ENCODE measurements at places on chromosomes 1 and 21.

- no peak for DNase-seq
These were observed 19.3 kb upstream of the UMODL1 start for GRCh38 chr21:42051788-42052187.

DNA sequence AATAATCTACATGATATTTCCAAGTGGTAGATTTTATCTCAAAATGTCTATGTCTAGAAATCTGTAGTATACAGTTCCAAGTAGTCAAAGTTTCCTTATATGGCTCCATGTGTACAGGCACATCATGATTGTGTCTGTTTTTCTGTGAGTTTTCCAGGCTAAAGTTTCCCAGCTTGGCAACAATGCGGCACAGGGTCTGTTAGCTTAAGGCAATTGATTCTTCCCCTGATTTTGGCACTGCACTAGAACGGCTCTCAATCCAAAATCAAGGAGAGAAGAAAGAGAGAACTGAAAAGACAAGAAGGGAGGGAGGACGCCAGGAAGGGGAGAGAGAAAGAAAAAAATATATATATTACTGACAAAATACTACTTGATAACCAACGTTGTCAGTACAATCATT lies 193.9 kb upstream of the SNX7 start:
- DNase-seq, result no peak

- DNase-seq, result no peak
These were observed 6.6 kb upstream of the AZIN2 start for GRCh38 chr1:33074193-33074945.

DNA sequence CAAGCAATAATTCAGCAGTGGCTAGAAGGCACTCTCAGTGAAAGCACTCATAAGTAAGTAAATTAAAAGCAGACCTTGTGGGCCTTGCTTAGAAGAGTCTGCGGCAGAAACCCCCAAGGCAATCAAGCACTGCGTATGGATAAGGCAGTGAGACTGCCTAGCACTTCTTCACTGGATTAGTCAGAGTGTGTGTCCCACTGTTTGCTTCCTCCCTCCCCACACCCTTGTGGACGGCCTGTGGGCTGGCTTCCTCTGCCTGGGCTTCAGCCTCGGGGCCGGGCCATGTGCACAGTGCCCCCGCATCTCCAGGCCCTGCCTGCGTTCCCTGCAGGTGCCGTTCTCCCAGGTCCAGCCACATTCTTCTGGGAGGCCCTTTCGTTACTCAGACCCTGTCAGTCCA lies 23.8 kb downstream of the AGT start:
- no peak for DNase-seq

DNA sequence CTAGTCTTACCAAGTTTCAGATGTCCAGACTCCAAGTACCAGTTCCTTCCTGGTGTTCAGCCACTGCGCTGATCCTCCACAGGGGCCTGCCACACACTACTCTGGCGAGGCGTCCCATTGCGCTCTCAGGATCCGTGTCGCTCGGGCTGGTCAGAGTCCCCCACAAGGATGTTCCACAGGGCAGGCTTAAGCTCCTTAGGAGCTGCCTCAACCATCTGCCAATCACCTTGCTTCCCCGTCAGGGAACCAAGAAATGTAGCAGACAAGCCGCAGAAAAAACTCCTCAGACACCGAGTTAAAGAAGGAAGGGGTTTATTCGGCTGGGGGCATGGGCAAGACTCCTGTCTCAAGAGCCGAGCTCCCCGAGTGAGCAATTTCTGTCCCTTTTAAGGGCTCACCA lies 9.8 kb downstream of the OR2W3 start:
- DNase-seq, result no peak

GRCh38 chr1:39106801-39107327 lies 80.7 kb downstream of the NDUFS5 start:
- no peak for DNase-seq

DNA sequence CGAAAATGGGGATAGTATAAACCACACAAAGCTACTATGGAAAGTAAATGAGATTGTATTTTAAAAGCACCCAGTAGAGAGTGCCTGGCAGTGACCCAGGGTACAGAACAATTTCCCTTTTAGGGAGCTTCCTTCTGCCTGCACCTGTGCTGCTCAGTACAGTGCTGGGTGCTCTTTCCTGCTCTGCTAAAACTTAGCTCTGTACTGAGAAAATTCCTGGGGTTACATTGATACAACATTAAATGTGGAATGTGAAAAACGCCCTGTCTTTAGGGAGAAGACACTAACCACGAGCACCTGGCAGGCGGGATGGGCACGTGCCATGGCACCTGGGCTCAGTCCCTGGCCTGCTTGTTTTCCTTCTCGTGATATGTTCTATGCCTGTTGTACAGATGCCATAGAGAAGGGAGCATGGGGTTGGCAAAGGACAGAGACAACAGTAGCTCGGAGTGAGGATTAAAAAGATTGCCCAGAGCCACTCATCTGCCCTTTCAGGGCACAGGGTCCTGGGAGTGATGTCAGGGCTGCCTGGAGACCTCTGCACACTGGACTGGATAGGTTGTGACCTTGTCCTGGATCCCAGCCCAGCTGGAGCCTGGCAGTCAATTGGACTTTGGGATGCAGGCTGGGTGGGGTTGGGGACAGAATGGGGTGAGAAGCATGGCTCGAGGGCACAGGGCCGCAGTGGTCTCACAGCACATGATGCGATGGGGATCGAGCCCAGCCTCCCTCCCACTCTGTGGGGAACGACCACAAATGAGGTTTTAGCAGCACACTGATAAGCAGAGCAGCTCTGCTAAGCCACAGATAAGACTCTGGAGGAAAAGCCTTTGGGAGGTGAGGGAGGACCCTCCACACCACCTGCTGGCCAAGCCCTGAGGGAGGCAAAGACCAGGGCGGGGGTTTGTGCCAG lies 4.2 kb downstream of the SPATA46 start:
- no peak for DNase-seq

- no peak for DNase-seq
These were observed 9.3 kb upstream of the SLX9 start for GRCh38 chr21:44930543-44930981.

DNA sequence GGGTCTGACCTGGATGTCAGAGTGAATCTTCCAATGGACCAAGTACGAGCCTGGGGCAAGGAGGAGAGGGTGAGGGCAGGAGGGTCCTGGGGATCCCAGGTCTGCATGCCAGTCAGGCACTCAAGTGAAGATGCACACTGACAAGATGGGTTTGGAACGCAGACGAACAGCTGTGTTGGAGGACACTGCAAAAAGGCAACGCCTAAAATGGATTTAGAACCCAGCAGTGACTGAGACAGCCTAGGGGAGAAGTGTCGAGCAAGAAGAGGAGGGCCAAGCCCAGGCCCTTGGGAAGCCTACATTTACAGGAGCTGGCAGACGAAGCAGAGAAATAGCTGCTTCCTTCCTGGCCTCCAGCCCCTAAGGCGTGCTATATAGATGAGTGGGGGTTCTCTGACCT lies 25.8 kb downstream of the NOL9 start:
- DNase-seq, result no peak

DNA sequence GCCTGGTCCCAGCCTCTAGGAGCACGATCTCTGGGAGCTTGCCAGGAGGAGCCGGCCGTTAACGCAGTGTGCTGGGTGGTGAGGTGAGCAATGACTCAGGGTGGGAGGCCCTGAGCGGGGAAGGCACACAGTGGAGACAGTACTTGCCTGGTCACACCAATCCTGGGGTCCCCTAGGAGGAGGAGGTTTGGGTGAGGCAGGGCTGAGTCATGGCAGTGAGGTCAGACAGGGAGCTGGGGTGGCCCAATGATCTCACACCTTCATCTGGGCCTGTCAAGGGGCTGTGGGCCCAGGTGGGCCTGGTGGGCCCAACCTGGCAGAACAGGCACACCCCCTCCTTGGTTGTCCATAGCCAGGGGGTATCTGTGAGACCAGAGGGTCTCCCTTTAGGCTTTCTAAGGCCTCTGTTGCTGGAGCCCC lies 8.6 kb upstream of the EDN2 start:
- no peak for DNase-seq

GRCh38 chr1:47759936-47760629 lies 237.1 kb downstream of the TRABD2B start:
- no peak for DNase-seq

DNA sequence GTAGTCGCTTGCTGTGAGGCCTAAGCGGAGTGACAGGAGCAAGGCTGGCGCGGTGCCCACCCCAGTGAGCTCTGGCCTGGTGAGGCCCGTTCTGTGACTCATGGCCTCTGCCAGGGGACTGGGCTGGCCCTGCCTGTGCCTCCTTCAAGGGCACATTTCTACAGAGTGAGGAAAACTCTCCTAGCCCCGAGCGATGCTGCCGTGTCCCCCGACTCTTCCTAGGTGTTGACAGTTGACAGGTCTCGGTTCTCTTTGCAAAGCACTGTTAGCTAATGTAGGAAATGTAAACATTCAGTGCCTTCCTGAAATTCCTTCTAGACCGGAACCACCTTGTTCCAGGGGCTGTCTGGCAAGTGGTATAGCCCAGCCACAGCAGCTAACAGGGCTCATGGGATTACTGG lies 43.9 kb downstream of the ABCG1 start:
- DNase-seq, result no peak

DNA sequence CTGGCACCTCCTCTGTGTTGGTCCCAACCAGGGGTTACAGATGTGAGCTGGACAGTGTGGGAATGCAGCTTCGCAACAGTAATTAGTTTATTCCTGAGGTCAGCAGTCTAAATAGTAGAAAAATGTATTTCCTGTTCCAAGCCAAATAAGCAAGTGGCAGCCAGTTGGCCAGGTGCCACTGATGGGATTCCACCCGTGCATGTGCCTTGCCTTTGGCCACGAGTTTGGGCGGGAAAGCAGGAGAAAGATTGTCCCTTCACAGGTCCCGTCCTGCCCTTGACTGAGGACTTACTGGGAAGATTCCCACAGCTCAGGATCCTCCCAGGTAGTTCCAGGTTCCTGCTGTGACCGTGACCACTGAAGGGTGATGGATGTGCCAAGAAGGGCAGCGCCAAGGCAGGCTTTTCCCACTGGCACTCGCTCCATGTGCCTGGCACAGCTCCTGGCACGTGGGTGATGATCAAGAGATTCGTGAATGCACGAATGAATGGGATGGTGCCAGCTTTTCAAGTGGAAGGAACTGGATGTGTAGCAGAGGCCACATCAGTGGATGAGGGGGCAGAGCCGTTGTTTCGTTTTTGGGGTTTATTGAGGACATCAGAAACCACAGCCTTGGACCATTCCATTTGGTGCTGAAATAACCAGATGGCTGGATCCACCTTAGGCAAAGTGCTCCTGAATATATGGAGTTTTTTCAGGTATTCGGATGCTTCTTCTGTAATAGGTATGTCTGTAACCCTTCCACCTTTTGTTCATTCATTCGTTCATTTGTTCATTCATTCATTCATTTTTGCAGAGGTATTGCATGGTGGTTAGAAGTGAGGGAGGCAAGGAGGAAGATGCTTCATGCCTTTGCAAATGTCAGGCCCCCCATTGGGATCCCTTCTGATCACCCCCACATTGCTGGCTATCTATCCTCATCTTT lies 62.4 kb upstream of the WNT4 start:
- DNase-seq, result no peak

- no peak for DNase-seq
These were observed 25.8 kb upstream of the PPP1R8 start for GRCh38 chr1:27804791-27805190.

- DNase-seq, result no peak
These were observed 2.6 kb upstream of the TOR3A start for GRCh38 chr1:179079113-179079761.

DNA sequence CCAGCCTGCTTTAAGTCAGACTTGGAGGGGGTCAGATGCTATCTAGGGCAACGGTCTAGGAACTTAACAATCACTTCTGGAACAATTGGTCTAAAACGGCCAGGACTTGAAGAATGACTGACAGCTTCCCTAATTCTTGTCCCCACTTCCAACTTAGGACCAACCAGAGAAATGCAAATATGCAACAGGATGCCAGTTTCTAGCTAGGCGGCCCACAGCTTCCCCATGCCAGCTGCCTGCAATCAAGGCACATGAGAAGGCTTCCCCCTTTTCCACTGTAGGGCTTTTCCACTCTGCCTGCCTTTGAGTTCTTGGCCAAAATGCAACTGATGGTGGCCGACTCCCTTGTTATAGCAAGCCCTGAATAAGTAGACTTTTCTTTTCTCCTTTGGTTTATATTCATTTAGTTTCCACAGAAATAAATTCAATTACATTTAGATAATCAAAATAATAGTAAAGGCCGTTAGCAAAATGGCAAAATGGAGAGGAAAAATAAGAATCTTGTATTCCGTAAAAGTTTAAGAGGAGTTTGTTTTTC lies 80.9 kb downstream of the BACH1 start:
- no peak for DNase-seq

DNA sequence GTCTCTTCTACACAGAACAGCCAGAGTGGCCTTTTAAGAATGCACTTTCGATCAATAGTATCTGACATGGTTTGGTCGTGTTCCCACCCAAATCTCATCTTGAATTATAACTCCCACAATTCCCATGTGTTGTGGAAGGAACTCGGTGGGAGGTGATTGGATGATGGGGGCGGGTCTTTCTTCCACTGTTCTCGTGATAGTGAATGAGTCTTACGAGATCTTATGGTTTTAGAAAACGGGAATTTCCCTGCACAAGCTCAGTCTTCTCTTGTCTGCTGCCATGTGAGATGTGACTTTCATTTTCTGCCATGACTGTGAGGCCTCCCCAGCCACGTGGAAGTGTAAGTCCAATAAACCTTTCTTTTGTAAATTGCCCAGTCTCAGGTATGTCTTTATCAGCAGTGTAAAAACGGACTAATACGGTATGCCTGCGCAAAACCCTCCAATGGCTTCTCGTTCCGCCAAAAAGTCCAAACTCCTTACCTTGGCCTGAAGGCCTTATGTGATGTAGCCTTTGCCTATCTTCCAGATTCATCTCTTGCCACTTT lies 23.0 kb upstream of the SMG7 start:
- no peak for DNase-seq

DNA sequence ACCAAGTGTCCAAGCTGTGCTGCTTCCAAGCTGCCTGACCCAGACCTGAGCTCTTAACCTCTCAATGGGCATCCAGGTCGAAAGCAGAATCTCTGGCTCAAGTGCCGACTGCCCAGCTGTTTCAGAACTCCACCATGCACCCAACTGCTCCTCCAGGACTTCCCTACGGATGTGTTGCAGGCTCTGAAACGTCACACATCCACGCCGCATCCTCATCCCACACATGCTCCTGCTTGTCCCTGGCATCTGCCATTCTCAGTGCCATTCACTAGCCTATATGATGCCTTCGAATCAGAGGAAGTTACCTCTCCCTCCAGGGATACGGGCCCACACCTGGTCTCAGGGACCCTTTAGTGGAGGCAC lies 11.2 kb downstream of the PDZK1IP1 start:
- no peak for DNase-seq

DNA sequence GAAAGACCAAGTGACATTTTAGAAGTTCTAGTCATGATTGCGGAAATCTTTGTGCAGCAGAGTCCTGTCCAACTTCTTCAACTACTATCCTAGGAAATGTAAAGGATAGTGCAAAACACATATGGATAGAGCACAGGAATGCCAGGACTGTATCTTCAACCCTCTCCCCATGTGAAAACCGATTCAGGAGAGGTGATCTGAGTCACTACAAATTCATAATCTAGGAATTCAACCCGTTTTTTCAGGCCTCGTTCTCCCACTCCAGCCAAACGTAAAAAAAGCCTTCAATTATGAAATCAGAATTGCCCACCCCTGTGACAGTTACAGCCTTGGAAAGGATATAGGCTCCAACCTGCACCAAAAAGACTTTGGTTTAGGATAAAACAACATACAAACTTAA lies 52.9 kb upstream of the RGS1 start:
- DNase-seq, result no peak
